CD4-positive, alpha-beta T cell treated with Interleukin-6 at 100 ng/mL for 8 hours (primary cell): ENCODE measurements at places on chromosomes 2 and 18.

- no peak for DNase-seq
Measured at GRCh38 chr2:9206991-9207640, 504 bp downstream of the ASAP2 start.

DNA sequence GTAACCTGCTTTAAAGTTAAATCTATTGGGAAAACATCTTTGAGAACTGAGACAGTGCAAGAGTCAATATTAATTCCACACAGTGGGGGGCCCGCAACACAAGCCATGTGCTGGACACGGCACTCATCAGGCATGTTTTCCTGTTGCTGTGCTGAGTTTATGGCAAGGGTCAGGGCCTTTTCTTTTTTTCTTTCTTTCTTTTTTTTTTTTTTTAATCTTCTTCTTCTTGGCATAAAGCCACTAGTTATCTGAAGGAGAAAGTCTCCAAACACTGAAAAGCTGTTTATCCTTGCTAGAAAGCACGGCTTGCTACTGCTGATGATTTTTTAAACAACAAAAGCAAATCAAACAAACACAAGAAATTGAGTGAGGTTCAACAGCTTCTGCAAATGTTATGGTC is 252.1 kb downstream of the ZNF521 start:
- no peak for DNase-seq

DNA sequence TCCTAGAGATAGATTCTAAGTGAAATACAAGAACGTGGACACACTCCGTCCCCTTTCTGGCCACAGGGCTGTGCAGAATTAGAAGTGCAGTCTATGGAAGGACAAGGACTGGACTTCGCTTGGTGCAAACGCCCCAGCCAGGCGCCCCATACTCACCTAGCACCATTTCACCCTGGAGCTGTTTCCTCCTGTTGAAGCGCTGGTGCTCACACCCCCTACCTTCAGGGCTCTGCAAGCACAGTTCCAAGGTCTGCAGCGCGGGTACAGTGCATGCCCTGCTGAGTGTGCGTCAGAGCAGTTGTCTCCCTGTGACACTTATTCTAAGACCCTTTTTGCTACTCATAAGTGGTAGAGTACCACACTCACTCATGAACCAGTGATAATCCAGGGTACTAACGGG is 3.0 kb downstream of the HPCAL1 start:
- DNase-seq, result peak; percentile 42

GRCh38 chr18:11305507-11305906 is 156.1 kb upstream of the PIEZO2 start:
- DNase-seq, result no peak

DNA sequence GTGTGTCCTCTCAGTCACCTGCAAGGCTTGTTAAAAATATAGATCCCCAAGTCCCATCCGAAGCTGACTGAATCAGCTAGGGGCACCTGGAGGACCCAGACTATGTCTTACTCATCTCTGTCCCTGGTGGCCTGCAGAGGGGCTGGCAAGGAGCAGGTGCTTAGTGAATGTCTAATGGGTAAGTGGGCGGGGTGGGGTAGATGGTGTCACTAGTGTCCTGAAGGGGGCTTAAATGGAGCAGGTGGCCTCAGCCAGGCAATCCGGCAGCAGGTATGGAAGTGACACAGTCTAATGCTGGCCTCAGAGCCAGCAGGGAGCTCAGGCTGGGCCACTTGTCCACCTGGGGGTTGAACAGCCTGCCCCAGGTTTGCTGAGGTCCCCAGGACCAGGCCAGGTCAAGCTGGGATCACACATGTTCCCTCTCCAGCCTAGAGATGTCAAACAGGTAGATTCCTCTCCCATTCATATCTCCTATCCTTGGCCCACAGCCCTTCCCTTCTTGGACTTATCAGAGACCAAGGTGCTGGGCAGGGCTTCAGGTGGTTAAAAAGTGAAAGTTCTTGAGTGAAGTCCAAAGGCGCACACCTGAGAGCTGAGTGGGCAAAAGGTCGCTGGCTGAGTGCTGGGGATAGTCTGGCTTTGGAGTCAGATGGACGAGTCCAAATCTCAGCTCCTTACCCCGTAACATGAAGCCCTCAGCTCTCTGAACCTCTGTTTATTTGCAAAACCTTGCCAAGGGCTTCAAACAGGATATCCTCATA is 1.7 kb downstream of the STEAP3 start:
- DNase-seq, result no peak

DNA sequence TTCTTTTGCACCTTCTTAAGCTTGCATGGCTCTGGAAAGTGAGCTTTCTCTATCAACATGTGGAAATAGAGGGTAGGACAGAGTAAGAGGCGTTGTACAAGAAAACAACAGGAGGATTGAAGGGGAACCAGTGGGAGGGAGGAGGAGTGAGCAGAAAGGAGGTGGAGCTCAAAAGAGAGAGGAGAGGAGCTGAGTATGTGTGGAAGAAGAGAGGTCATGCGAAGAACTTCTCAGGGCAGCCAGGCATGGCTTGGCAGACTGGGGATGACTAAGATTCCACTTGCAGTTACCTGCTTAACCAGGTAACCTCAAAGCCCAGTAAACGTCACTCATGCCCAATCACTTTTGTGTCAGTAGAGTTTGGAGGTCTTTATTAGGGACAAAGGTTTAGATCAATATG is 105.1 kb downstream of the BCL2L11 start:
- no peak for DNase-seq

DNA sequence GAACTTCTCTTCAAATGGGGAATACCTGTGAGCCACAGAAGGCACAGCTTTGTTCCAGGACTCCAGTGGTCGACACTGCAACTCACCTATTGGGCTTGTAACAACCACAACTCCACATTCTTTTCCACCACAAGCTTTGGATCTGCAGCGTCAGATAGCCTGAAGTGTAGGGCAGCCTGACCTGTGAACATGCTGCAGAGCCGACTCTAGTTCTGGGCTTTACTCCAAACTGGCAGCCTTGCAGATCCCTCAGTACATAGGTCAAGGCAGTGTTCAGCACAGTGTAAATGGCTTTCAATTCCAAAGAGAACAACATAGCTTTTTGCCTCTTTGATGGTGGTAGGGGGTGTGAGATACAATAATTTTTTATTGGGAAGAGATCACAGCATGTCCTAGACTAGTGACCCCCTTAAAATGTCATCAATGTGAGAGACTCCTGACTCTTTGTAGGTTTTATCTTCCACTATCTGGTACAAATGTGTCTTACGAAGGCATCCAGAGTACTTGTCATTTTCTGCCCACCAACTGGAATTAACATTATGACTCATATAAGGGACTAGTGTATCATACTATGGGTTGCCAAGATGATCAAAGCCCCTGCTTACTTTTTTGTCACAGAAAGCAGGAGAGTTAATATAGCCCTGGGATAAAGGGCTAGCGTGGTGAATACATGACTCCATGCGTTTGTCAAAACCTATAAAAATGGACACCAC is 149.8 kb downstream of the COPS8 start:
- no peak for DNase-seq

GRCh38 chr2:221476195-221476594 is 95.9 kb downstream of the EPHA4 start:
- no peak for DNase-seq

- DNase-seq, result peak; percentile 26
Measured at GRCh38 chr18:2547477-2548087, 23.7 kb downstream of the METTL4 start.

DNA sequence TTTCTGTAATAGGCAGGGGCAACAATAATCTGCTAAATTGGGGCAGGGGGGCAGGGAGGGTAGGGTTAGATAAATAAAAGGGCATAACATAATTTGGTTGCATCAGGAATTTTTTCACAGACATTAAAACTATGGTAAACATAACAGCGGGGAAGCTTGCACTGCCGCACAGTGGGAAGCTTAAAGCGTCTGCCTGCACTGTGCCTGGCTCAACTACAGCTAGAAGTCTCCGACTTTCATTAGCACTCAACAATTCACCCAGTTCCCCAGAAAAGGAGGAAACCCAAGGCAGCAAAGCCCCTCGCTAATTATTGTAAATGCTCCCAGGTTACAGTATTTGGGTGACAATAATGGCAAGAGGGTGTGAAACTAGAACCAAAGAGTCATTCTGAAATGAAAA is 562.9 kb downstream of the ARHGAP15 start:
- DNase-seq, result no peak

DNA sequence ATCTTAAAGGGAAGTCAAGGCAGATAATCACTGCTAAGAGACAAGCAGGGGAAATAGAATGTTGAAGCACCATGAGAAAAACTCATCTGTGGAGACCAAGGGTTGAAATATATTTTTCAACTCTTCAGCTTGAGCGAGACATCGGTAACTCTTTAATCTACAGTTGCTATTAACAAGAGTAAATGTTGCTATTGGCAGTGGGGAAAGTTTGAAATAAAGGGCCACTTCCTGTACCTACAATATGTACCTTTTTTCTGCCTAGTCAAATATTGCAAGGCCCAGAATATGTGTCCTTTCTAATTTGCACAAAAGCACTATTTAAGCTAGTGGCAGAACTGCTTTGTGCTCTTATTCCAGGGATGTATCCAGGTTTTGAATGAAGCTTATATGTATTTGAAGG is 65.8 kb downstream of the EFEMP1 start:
- no peak for DNase-seq

- DNase-seq, result no peak
Measured at GRCh38 chr2:186516396-186516795, 30.3 kb downstream of the ZC3H15 start.

- no peak for DNase-seq
Measured at GRCh38 chr18:73621091-73621490, 526.5 kb downstream of the FBXO15 start.

- peak; percentile 51 for DNase-seq
Measured at GRCh38 chr18:74896390-74896991, 298.8 kb downstream of the ZNF407 start.

DNA sequence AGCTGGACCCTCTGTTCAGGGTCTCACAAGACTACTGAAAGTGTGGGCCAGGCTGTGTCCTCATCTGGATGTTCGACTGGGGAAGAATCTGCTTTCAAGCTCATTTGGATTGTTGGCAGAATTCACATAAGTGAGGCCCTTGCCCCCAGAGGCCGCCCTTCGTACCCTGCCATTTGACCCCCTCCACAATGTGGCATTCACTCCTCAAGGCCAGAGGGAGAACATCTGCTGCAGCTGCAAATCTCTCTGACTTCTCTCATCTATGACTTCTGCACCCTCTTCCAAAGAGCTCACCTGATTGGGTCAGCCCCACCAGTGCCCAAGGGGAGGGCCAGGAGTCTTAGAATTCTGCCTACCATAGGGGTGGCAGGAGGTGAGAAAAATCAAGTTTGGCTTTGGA is 3.9 kb upstream of the CNDP2 start:
- no peak for DNase-seq

DNA sequence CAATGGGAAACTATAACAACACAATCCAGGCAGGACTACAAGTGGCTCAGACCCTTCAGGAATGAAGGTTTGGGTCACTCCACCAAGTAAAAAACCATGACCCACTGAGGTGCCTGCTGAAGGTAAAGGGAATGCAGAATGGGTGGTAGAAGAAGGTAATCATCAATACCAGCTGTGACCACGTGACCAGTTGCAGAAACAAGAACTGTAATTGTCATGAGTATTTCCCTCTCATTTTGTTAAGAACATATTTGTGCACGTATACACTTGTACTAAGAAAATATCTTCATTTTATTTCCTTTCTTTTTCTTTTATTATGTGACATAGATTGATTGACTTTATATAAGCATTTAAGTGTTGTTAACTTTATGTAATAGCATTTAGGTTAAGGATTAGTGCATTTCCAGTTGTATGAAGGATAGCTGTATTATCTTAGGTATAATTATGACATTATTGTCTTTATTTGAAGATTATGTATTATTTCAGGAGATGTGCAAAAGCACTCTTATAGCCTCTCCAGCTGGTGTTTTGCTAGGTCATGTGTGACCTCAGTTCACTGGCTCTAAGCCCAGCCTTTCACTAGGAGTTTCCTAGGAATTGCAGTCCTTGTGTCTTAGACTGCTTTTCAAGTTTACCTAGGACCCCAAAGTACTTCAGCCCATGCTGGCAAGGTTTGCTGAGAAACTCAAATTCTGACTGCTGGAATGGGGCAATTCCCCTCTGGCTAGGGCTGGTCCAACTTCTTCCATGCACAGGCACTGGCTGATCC is 125.7 kb upstream of the DPP10 start:
- DNase-seq, result no peak

GRCh38 chr18:74489676-74490075 is 6.5 kb upstream of the CNDP2 start:
- DNase-seq, result no peak

DNA sequence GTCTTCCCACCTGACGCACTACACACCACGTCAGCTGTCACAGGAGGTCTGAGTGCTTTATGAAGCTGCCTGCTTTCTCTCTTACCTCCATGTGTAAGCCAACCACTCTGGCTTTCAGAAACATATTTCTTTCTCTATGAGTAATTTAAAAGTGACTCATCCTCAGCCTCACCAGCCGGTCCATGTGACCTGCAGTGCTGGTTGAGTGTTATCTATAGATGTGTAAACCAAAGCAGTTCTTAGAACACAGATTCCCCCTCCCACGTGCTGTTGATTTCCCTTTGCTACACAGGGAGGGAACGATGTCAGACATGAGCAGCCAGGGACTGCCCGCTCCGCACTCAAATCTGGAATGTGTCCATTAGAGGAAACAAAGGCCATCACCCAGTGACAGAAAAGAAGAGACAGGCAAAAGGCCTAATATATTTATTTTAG is 157.8 kb downstream of the BCL2 start:
- peak; percentile 88 for DNase-seq

GRCh38 chr2:190930411-190930810 is 49.8 kb downstream of the GLS start:
- DNase-seq, result no peak

DNA sequence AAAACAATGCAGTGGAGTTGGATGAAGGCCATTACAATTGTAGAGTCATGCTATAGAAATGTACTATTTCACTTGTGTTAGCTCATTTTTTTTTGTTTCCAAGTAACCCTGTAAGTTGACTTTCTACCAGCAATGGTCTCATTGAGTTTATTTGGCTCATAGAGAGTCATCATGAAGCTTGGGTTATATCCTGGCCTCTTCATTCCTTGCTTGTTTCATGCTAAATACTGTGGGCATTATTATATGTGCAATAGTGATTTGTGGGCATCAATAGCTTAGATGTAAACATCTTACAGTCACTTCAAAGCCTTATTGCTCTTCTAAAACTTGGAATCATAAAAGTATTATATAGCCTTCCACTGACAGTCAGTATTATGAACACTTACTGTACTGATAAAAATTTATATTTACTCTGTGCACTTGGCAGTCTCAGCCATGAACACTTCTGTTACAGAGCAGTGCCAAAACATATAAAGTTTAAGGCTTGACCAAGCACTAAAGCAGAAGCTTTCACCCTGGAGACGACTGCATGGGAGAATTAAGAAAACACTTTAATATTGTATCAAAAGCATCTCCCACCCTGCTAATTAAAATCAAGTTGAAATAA is 751.2 kb downstream of the SATB2 start:
- no peak for DNase-seq

- DNase-seq, result no peak
Measured at GRCh38 chr18:4060427-4061281, 394.5 kb downstream of the DLGAP1 start.

- DNase-seq, result no peak
Measured at GRCh38 chr2:39620067-39620466, 45.6 kb upstream of the TMEM178A start.

DNA sequence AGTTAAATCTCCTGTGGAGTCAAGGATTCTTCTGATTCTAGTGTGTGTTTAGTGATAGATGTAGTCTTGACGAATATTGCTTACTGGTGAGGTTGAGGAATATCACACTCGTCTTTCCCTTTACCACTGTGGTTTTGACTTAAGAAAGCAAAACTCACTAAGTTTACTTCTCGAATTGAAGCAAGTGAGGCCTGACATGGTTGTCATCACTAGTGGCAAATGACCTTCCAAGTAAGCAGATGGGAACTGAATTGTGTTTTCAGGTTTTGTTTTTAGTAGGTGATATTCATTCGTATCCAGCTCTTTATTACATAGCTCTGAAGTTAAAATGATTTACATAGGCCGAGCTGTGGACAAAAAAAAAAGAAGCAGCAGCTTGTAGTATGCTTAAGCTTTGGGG is 20.6 kb upstream of the DSG4 start:
- DNase-seq, result no peak
